Hematopoietic multipotent progenitor cell (in vitro differentiated cells): ENCODE measurements at places on chromosomes 12 and 14. TPM values are rescaled to one million over a fixed set of nuclear protein-coding genes. Genes with fewer than 3 reads are reported as not detected.

MTERF2 gene
- total RNA-seq, result 2.2 TPM

OTOGL gene
- under 0.01 TPM for total RNA-seq

JPH4 gene
- total RNA-seq, result 0.27 TPM

GPR135 gene
- 3.0 TPM for total RNA-seq

LRP1-AS gene
- not detected for total RNA-seq

OTX2 gene
- not detected for total RNA-seq

TSHR gene
- not detected for total RNA-seq

PIWIL1 gene
- total RNA-seq, result not detected

FRMD6 gene
- total RNA-seq, result 16.2 TPM

CHGA gene
- not detected for total RNA-seq

BHLHE41 gene
- total RNA-seq, result 0.81 TPM

DNA sequence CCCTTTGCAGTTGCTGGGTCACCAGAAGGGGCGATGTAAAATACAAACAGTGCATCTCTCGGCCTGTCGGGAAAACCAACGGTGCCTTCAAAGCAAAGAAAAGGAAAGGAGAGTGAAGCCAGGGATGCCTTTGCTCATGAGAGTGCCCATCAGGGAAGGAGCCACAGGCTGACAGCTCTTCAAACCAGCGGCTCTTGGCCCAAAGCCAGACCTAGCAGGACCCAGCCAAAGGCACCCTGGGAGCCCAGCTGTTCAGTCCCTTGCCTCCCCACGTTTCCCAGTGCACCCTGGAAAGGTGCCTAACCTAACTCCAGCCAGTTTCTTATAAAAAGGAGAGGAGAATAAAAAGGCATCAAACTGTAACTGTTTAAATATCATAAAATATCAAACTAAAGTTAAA, 29.2 kb downstream of the PRMT8 start:
- no peak for DNase-seq

DNA sequence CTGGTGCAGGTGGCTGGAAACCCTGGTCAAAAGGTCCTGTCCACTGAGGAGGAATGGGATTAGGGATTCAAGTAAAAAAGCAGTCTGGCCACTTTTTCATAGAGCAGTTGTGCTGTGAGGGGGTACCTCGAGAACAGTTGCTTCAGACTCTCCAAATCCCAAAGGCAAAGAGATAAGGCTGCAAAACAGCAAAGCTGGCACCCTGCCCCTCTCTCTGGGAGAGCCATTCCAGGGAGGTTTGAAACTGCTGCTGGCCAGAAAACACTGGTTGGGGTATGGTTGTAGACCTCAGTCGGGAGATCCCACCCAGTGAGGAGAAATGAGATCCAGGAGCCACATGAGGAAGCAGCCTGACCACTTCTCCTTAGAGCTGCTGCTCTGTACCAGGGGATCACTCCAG, 137.3 kb downstream of the CEP83 start:
- no peak for DNase-seq

DNA sequence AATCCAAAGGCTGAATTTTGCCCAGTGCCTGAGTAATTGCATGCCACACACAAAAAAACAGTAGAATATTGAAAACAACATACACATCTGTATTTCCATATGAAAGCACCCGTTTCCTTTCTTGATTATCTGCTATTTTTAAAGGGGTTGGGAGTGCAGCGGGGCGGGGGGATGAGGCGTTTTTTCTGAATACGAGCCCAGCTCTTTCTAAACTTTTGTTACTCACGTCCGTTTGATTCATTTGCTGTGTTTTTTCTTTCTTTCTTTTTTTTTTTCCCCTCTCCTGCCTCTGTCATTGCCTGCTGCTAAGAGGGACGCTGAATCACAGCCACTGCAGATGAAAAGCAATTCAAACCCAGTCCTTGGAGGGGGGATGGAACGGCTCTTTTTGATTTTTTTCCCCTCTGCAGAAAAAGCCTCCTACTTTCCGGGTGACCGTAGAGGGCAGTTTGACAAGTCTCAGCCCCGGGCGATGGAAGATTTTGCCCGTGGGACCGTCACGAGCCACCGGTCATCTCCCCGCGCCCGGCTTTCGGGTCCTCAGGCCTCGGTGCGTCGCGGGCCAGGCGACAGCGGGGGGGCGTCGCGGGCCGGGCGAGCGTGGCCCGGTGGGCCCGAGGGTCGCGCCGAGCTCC, 572 bp upstream of the RASSF8 start:
- no peak for DNase-seq

- no peak for DNase-seq
Observed at GRCh38 chr14:32102152-32102787, 25.2 kb downstream of the ARHGAP5 start.

- DNase-seq, result no peak
Observed at GRCh38 chr14:68676511-68676943, 116.3 kb downstream of the ZFP36L1 start.

DNA sequence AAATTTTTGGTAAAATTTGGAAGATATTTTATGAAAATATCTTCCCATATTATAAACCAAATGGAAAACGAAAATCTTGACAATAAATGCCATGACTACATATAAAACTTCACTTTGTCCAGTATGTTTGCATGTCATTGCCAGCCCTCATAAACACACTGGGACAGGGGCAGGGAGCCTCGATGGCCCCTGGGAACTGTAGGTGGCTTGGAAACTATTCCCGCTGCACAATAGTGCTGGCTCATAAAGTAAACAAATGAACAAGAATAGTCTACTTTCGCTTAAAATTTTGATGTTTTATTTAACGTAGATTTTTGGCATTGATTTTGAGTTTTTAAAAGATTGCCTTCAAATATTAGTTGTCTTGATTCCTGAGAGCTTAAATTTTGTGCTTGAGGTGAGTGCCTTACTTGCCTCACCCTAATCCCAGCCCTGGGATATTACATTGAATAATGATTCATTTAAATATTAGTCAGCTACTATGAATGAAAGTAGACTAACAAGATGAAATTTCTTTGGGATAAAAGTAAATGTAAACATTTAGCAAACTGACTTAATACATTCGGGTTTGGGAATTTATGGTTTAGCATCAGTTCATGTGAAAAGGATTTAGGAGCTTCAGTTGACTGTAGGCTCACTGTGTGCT, 74.0 kb upstream of the PKP2 start:
- DNase-seq, result no peak

GRCh38 chr14:50008562-50008961, 107.8 kb downstream of the VCPKMT start:
- no peak for DNase-seq
